ENCODE measurements at places on chromosomes 16 and 17.

DNA sequence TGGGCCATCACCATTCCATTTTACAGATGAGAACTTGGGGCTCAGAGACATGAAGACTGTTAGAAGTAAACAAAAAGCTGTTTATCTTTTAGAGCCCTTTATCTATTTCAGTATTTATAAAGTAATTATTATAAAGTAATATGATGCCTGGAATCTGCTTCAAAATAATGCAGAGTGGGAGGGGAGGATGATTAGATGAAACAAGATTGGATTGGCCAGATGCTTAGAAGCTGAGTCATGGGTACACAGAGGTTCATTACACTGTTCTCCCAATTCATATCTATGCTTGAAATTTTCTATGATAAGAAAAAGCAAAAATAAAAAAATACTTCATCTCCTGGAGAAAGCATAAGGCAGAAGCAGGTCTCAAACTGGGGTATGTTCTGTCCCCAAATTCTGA lies 29.4 kb downstream of the TOM1L2 start:
- no peak for DNase-seq

DNA sequence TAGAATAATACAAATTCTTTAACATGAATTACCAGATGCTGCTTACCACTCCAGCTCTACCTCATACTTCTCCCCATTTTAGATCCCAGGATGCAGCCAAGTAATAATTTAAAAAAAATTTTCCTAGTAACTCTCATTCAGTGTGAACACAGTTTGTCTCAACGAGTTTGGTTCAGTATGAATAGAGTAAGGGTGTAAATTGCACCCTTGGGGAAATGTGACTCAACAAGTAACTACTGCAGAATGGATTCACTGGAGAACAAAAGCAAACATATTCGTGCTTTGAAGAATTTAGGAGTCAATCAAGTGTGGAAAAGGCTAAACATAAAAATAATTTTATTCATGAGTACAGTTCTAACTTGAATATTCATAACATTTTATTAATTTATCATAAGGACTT lies 23.0 kb downstream of the KCNJ16 start:
- DNase-seq, result no peak

GRCh38 chr17:27366437-27366836 lies 72.5 kb downstream of the WSB1 start:
- DNase-seq, result no peak

DNA sequence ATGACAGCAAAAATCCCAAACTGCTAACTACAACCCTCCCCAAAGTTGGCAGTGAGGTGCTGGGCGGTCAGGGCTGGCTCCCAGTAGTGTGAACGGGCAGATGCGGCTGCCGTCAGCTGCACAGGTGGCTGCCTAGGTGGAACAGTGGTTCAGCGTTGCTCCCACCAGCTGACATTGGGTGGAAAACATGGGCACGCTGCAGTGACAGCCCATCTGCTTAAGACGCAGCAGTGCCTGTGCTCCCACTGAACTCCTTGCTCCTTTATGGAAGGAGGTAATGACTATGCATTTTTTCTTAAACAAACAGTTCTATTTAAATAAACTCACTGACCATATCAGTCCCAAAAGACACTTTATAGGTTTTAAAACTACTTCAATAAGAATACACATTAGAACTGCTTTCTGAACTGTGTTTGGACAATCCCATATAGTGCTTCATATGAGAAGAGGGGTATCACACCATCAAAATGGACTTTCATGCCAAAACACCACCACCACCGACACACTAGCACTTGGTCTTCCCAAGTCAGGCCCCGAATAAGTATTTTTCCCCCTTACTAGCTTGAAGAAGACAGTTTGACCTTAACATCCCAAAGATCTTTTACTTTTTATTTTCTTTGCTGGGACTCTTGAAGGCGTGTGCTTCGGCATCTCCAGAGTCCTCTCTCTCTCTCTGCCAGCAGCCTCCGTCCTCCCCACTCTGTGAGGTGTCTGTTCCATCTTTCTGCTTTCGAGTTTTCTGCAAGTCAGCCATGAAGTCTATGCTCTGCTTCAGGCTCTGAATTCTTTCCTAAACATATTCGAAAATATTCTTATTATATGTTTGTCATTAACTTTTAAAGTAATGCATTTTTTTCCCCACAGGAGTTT lies 34.4 kb downstream of the BRD7 start:
- DNase-seq, result no peak

- DNase-seq, result no peak
These were observed 15.1 kb downstream of the SLC6A4 start for GRCh38 chr17:30220414-30220813.

DNA sequence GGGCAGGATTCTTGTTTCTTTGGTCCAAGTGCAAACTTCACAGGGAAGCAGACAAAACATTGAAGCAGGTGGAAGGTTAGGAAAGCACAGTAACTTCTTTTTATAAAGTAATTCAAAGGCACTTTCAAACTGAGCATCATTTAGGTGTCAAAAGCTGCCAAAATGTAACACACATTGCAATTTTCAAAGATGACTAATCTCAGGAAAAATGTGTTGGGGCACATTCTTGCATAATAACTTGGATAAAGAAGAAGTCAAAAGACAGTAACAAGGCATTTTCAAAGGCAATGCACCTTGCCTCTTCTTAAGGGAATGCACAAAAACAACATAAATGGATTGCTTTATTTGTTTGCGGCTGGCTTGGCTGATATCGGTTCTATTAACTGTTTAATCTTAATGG lies 3.6 kb downstream of the KCNJ2 start:
- no peak for DNase-seq

- no peak for DNase-seq
These were observed 1.1 kb downstream of the CEP20 start for GRCh38 chr16:15887283-15887682.

DNA sequence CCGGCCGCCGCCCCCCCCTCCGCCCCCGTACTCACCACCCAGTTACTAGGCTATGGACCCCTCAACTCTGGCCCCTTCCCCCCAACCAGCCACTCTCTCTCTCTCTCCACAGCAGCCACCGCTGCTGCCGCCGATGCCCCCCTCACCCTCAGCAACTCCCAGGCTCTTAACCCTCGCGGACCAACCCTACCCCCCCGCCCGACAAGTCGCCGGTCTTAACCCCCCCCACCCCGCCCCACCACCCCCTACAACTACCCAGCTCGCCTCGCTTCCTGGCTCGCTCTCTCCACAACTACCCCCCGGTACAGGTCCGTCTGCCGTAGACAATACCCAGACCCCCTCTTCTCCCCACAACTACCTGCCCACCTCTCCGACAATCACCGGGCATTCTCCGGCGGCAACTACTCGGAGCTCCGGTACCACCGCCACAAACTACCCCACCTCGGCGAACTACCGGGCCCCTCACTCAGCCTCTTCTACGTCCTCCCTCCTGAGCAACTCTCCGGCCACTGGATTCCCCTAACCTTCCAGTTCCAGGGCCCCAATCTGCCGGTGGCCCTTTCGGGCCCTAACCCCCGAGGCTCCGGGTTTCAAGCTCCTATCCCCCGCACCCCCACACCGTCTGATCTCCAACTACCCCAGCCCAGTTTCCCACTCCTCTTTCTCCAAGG lies 702 bp downstream of the PHF23 start:
- DNase-seq, result no peak

DNA sequence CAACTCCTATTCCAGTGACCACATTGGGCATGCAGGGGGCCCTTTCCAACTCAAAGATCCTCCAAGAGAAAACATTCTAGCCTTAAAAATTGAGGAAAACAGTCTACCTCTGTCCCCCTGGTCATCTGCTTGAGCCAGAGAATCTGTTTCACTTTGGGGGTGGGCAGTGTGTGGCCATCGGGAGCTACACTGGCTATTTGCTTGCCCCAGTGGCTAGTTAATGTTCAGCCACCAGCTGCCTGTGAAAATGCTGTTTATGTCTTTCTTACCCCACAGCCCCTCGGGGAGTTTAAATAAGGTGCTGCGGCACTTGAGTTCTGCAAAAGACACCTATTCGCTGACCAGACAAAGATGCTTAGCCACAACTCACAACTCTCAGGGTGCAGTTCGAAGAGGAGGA lies 43.4 kb downstream of the GNAO1 start:
- no peak for DNase-seq

GRCh38 chr16:1044460-1045309 lies 27.9 kb upstream of the SSTR5 start:
- no peak for DNase-seq

- no peak for DNase-seq
These were observed 438.0 kb upstream of the CDH11 start for GRCh38 chr16:65559846-65560245.

- peak; percentile 1 for DNase-seq
These were observed 204.6 kb downstream of the STX8 start for GRCh38 chr17:9371019-9371418.

- DNase-seq, result peak; percentile 89
These were observed at the start of gene NXN for GRCh38 chr17:979539-980405. Gene NXN, minus strand, starts transcription at chr17:979776.

GRCh38 chr17:35616536-35616935 lies 29.4 kb downstream of the AP2B1 start:
- no peak for DNase-seq

DNA sequence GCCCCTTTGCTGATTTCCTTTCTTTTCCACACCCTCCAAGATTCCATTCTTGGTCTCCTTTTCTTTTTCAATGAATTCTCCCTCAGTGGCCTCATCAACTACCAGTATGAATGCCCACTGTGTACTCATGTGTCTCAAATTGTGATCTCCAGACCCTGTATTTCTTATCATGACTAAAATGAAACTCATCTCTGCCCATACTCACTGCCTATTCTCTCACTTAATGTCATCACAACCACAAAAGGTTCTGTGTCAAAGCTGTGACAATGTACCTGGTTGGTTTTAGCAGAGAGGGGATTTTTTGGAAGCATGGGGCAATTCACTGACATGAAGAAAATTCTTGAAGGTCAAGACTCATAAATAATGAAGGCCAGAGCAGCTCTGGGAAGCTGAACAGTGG lies 11.5 kb upstream of the TBX4 start:
- no peak for DNase-seq

DNA sequence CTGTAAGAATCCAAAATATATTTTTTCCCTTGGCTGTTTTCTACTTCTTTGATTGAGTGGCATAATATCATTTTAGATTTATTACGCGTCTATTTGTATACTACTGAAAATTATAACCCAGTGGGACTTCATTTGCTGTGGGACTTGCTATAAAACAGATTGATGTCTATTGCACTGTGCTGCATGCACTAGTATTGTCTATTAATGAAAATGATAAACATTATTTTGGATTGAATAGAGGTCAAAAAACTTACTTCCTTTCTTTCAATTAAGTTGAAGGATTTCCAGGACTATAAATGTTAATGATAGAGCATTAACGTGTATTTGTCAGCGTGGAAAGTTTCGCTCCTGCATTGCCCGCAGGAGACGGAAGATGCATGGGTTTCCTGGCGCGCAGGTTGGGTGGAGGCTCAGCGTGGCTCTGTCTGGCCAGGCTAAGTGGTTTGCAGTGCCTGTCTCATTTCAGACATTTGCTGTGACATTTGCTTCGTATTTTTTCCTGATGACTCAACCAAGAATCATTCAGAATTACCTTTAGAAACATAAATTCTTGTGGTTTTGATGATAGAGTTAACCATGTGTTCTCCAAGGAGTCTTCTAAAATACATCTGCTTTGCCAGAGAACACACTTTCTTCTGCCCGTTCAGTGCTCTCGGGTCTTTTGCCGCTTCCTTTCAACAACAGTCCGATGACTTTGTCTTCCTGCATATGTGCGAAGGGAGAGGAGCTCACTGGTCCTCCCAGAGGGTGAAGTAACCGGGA lies 216.7 kb downstream of the RPTOR start:
- DNase-seq, result peak; percentile 67

- DNase-seq, result peak; percentile 10
These were observed 14.2 kb downstream of the LYRM9 start for GRCh38 chr17:27878776-27879562.

GRCh38 chr16:82882982-82883835 lies 256.4 kb downstream of the CDH13 start:
- no peak for DNase-seq

DNA sequence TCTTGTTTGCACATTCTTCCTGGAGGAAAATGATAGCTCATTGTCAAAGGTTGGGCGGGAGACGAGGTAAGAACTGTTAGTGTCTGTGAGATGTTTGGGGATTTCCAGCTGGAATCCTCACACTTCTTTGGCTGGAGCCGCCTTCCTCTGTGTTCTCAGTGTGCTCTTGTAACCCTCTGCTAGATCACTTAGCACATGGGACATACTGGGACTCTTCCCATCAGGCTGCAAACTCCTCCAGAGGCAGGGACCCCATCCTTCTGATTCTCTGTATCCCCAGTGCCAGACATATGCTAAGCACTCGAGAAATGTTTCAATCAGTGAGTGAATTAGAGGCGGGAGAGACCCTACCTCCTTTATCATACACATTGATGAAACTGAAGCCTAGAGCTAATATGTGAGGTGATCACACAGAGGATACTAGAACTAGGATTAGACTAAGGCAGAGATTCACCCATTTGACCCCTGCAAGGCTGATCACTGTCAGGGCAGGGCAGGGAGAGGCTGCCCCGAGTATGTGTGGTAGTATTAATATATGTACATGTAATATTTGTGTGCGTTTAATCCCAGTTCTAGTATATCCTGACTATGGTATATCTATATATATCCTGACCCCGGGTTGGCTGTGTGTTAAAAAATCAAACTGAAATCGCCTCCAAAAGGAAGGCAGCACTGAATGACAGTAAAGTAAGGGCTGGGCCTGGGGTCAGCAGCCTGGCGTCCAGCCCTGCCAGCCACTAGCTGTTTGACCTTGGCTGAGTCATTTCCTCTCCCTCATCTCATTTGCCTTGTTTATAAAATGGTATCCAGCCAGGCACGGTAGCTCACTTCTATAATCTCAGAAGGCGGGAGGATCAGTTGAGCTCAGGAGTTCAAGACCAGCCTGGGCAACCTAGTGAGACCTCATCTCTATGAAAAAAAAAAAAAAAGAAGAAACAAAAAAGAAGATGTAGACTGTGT lies 75.5 kb upstream of the TBX2 start:
- no peak for DNase-seq

DNA sequence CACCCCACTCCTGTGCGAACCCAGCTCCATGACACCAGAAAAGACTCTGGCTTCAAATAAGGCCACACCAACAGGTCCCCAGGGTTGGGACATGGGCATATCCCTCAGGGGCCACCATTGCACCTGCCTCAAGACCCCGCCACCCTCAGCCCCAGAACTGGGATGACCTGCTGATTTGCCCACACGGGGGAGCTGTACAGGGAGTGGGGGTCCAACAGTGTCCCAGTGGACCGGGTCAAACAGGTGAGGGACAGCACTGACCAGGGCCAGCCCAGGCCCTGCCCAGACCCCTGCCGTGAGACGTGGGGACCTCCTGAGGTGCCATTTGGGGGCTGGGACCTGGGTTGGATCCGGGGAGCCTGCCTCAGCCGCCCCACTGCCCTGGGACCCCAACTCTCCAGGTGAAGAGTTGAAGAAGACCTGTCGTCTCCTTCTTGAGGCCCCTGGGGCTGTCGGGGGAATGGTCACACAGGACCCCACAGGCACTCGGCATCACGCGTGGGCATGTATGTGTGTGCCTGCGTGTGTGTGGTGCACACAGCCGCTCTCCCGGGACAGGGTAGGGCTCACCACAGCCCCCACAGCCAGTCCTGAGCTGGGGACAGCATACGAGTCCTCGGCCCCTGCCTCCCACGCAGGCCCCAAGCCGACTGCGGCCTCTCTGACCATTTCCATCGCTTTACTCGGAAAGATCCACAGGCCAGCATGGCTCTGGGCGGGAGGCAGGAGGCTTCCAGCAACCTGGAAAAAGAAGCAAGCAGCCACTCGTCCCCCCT lies 34.2 kb upstream of the ZNF469 start:
- DNase-seq, result no peak

Measured in stimulated activated CD4-positive, alpha-beta T cell treated with anti-CD3 and anti-CD28 coated beads, Interleukin-2, amount 100 ng/mL, for 48 hours (primary cell).